ENCODE measurements at places on chromosomes 7 and 10.

GRCh38 chr7:130409712-130410072 lies 29.4 kb downstream of the CPA1 start:
- DNase-seq = no peak

- no peak for DNase-seq
Measured at GRCh38 chr7:94436018-94436604, 41.4 kb downstream of the COL1A2 start.

GRCh38 chr10:28837613-28838390 lies 160.5 kb downstream of the BAMBI start:
- DNase-seq = no peak

- DNase-seq = no peak
Measured at GRCh38 chr7:150340024-150340749, 1.2 kb downstream of the RARRES2 start.

- DNase-seq = no peak
Measured at GRCh38 chr7:131498237-131498885, 58.1 kb downstream of the PODXL start.

- DNase-seq = no peak
Measured at GRCh38 chr7:6612819-6613218, 2.6 kb upstream of the ZNF853 start.

All from stimulated activated CD8-positive, alpha-beta memory T cell treated with anti-CD3 and anti-CD28 coated beads, Interleukin-7, amount 100 ng/mL, for 1 hour (primary cell).